Left forelimb (tissue), 1 donor: ENCODE measurements at places on chromosomes 6 and 20.
A peak's percentile ranks its signal among the peaks of the same experiment; 100 is the strongest.

- no peak for DNase-seq
Measured at GRCh38 chr20:1761116-1761515, 103.5 kb upstream of the SIRPG start.

DNA sequence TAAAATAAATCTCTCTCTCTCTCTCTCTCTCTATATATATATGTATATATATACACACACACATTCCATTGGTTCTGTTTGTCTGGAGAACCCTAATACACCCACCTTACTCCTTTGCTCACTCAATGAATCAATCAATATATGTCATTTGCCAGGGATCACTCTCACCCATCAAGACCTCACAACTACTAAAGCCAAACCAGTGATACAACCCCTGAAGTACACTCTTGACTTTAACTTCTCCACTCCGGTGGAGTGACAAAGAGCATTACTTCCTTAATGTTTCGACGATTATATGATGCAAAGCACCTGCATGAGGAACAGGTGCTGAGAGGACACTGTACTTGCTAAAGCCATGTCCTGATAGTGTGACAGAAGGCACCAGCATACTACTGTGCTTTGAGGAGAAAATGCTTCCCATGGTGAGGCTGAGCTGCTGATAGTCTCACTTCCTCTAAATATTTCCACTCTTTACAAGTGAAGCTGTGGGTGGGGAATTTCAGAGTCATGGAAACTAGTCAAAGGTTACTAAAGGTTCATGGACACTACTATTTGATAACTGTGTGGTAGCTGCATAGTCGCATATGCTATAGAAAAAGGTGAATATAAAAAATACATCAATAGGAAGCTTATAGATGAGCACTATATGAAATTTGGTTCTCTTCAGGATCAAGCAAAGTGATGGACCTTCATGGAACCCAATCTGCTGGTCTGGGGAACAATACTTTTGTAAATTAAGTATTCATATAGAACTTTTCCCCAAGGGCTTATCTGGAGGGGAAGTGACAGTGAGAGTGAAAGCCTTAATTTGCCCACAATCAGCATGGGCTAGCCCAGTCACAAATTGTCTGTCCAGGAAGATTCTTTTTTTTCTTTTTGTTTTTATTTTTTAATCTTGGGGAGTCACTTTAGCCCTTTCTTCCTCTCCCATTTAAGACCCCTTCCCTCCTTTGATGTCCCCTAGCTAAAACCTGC, 141.9 kb upstream of the NEDD9 start:
- no peak for DNase-seq

GRCh38 chr6:129104131-129104530, 221.2 kb downstream of the LAMA2 start:
- DNase-seq, result no peak

DNA sequence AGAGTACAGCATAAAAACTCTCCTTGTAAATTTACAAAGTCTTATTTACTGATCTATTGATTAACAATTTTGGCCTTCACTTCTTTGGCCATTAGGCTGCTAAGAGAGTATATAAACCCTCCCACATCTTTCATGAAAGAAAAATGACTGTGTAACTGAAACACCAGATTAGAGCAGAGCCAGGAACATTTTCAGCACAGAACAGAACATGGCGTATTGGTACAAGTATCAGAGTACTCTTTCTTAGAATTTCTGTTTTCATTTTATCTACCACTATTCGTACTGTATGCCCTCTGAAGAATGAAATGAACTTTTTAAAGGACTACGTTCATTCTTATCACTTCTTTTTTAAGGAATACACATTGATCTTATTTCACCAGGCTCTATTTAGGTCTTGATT, 550.2 kb downstream of the ADGRB3 start:
- no peak for DNase-seq

DNA sequence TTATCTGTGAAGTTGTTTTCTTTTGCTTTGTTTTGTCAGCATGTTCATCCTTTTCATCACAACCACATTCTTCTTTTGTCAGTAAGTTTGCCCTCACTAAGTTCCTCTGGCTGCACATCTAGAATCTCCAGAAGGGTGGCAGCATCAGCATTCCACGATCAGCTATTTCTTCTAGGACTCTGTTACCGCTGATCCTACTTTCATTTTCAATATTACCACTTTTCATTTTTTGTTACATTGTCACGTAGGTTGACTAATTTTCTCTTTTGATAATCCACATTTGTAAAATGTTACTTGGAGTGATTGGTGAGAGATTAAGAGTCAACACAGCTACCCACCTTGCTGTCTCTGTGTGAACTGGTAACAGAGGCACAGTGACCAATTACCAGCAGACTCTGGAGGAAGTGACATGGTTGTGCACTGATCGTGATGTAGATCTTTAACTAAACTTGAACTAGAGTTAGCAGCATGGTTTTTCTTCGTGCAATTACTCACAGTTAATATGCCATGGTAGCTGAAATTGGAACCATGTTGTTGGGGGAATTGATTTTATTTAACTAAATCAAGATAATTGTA, 307.9 kb upstream of the SLC35B3 start:
- DNase-seq, result no peak

- DNase-seq, result no peak
Measured at GRCh38 chr6:169752074-169752623, 727 bp downstream of the ERMARD start.

DNA sequence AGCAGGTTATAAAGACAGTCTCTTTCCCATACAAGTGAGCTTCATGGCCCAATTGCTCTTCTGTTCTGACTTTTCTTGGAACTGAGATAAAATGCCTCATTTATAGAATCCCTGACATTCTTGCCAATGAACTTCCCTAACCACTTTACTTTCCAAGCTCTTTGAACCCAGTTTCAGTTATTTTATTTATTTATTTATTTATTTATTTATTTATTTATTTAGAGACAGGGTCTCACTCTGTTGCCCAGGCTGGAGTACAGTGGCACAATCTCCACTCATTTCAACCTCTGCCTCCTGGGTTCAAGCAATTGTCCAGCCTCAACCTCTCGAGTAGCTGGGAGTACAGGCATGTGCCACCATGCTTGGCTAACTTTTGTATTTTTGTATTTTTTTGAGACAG, 138.5 kb upstream of the ZNF184 start:
- no peak for DNase-seq

- DNase-seq, result no peak
Measured at GRCh38 chr6:27861276-27861840, 50.8 kb downstream of the OR2B2 start.

- DNase-seq, result no peak
Measured at GRCh38 chr20:36656733-36657132, 10.7 kb upstream of the SLA2 start.

DNA sequence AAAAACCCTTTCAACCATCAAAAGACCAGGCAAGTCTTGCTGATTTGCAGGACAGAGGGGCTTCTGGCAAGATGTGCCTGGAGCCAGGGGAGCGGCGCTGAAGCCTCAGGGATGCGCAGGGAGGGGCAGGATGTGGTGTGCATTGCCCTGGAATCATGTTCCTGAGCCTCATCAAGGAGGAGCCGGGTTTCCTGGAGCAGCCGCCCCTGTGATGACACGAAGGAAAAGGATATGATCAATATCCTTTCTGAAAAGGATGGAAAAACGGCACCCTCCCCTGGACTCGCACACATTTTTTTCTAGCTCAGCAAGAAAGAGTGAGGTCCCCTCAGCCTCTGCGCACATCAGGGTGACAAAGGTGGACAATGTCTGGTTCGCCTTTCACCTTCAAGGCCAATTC, 173.1 kb upstream of the SSTR4 start:
- no peak for DNase-seq

DNA sequence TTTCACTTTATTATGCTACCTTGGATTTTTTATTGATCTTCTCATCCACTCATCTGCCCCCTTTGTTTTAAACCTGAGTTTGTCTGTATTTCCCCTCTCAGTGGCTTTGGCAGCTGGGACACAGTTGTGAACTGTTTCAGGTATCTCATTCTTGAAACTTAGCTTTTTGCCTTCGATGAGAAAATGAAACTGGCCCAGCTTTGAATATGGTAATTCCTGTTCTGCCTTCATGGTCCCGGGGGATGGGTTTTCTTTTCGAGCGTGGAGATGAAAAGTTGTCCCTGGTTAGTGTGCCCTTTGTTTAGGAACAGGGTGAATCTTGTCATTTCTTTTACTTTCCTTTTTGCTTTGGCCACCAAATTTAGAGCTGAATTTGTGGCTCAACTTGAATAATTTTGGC, 25.6 kb downstream of the DHX35 start:
- no peak for DNase-seq

GRCh38 chr6:72616406-72617015, 5.4 kb upstream of the KCNQ5 start:
- no peak for DNase-seq

DNA sequence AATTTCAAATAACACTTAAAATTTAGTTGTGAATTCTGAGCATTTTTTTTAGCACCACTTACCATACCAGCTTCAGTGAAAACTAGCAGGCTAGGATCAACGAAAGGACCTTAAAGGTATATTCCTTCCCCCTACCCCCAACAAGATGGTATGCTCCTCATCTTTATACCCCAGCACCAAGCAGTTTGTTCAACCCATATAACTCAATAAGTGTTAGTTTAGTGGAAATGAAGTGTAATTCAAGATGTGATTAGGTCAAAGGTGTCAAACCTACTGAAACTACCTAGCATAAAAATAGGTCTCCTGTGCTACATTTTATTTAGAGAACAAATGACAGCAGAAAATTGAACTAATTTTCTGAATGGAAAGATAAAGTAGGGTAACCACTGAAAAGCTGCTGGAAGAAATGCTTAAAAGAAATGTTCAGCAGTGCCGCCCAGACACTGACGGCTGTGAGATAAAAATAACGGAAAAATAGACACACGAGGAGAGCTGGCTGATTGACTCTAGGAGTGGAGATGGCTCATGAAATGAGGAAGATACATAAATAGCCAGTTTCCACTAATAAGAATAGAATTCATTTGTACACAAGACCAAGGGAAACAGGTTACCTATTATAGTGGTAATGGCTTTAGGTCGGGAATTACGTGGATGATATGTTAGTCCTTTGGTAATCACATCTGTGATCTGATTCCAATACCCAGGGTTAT, 94.8 kb downstream of the IPCEF1 start:
- DNase-seq, result no peak

DNA sequence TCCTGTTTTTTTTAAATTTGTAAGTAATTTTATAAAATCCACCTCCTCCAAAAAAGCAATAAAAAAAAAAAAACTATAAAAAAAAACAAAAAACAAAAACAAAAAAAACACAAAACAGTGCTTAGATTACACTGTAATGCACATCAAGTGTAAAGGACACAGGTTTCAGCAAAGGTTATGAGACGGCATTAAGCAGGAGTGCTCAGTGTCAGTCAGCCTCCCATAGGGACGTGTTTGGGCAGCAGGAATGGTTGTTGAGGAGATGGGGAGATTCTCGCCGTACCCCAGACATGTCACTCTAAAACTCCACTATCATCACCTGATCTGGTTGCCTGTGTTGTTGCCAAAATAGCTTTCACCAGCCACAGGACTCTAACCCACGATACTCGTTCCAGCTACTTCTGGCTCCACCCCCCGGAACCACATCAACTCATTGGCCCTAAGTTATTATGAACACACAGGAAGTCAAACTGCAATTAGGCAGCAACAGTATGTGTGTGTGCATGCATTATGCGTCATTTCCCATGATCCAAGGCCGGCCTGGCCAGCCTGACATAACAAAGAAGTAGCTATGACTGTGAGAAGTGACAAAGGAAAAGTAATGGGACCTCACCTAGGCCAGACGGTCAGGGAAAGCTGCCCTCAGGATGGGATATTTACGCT, 28.7 kb downstream of the ECT2L start:
- no peak for DNase-seq

DNA sequence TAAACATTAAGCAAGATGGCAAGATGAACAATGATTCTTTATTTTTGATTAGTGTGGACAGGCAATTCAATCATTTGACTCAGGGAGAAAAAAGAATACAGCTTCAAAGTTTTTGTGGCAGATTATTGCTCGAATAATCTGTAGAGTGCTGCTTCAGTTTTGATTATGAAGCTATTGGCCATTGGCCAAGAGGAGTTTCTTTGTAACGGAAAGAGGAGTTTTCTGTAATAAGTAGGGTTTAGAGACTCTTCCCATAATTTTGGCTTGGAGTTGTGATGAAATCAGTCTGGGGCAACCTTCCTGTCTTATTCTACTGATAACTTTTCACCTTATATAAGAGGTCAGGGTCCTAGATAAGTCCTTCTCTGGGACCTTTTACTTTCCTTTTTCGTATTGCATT, 256.7 kb upstream of the RAB32 start:
- no peak for DNase-seq

DNA sequence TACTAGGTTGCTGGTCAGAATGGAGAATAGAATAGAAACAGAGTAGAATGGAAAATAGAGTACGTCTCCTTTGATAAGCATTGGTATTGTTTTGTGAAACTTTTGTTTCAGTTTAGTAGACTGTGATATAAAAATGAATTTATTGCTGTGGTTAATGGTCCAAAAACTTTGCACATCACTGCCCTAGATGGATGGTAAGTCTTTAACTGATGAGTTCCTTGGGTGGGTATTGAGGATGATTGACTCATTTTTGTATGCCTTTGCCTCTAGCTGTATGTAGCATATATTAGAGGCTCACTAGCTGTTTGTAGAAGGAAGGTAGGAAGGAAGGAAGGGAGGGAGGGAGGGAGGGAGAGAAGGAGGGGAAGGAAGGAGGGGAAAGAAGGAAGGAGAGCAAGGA, 48.3 kb downstream of the ZDHHC14 start:
- DNase-seq, result no peak

- DNase-seq, result peak; percentile 63
Measured at GRCh38 chr20:62938105-62938888, at the start of gene GID8. Gene GID8 (plus strand): TSS chr20:62938147. CDS start chr20:62941503, 3,356 bp downstream.

DNA sequence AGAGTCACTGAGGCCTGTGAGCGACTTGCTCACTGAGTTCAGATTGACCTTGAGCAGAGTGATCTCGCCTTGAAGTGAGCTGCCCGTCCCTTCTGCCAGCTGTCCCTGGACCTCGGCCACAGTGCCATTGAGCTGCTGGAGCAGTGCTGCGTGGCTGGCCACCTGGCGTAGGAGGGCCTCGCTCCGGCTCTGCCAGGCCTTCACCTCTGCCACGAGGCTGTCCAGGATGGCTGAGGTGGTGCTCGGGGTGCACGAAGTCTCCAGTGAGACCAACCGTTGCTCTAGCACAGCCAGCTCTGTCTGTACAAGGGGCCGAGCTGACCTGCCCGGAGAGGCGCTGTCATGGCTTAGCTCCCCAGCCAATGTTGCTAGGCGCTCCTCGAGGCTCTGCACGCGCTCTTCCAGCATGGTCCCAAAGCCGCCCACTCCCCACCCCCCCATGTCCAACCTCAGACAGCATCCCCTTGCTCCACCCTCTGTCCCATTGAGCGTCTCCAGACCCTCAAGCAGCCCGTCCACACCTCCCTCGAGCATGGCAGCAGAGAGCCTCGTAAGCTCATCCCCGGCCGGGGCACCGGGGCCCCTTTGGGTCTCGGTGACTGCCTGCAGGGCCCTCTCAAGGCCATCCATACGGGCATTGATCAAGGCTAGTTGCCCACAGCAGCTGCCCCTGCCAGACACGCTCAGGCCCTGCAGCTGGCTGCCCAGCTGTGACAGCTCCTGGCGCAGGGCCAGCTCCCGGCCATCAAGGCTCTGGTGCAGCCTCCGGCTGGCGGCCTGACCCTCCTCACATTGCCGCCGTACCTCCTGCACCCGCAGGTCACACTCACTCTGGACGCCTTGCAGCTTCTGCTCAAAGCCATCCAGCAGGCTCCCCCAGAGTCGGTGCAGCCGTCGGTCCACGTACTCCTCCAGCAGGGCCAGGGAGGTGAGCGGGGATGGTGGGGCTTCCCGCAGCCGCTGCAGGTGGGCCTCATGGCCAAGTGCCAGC, 4.6 kb downstream of the EMILIN3 start:
- no peak for DNase-seq
